Stimulated activated CD8-positive, alpha-beta memory T cell treated with anti-CD3 and anti-CD28 coated beads, Interleukin-4, amount 100 ng/mL, for 1 hour (primary cell): ENCODE measurements at places on chromosomes 6 and 20.

GRCh38 chr20:18615020-18615650, 27.3 kb downstream of the DTD1 start:
- DNase-seq: no peak

DNA sequence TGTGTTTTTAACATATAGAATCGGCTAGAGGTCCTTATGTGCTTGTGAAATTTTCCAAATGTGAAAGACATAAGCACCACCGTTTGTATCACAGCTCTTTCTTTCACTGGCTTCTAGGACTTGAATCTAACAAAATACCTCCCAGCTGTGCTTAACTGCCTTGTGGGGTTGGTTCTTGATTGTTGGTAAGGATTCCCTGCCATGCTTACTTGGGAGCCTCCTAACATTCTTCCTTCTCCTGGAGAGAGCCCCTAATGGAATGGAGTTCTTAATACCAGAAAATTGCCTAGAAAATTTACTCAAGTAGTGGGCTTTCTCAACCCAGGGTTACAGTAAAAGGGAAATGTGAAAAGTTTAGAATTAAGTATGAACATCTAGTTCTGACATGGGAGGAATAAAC, 121.2 kb downstream of the COL19A1 start:
- DNase-seq: no peak

- no peak for DNase-seq
Measured at GRCh38 chr6:11337306-11337705, 104.8 kb upstream of the NEDD9 start.

GRCh38 chr6:32792901-32793435, 23.8 kb downstream of the HLA-DOB start:
- no peak for DNase-seq

DNA sequence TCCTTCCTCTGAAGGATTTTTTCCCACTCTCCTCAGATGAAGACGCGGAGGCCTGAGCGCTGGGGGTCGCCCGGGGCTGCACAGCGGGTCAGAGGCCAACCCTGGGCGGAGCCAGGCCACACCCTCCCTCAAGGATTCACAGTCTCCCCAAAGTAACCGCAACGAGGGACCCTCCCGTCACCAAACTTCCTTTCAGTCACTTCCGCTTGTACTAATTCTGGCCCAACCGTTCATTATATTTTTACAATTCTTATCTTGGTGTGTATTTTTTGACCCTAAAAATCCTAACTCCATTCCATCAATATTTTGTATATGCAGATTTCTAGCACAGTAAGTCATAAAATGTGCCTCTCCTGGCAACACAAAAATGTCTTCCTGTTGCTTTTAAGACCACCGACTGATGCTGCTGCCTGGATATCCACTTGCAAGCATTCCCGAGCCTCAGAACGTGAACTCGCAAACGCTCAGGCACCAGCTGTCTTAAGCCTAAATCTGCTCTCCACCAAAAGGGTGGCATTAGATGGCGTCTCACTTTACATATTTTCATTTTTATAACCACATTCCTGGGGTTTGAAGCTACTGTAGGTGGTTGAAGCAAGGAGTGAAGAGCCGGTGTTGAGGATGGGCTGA, 128.0 kb downstream of the DLL1 start:
- no peak for DNase-seq

GRCh38 chr6:157768863-157769551, 54.0 kb upstream of the SNX9 start:
- DNase-seq: no peak

GRCh38 chr6:89433252-89434149, 549 bp downstream of the ANKRD6 start:
- DNase-seq: no peak

DNA sequence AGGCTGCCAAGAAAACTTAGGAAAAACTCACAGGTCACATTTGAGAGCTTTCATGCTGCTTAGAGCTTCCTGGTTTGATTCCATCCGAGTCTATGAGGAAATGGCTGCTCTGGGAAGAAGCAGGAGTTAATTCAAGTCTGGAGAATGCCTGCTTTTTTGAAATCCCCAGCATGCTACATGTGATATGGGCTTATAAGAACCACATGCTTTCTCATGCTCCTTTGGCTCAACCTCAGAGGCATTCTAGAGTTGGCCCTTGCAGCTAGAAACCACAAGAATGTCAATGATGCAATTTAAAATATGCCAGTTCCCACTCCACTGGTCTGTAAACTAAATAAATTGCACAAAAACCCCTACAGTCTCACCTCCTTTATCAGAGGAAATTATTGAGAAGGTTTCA, 142.9 kb upstream of the OLIG3 start:
- no peak for DNase-seq

DNA sequence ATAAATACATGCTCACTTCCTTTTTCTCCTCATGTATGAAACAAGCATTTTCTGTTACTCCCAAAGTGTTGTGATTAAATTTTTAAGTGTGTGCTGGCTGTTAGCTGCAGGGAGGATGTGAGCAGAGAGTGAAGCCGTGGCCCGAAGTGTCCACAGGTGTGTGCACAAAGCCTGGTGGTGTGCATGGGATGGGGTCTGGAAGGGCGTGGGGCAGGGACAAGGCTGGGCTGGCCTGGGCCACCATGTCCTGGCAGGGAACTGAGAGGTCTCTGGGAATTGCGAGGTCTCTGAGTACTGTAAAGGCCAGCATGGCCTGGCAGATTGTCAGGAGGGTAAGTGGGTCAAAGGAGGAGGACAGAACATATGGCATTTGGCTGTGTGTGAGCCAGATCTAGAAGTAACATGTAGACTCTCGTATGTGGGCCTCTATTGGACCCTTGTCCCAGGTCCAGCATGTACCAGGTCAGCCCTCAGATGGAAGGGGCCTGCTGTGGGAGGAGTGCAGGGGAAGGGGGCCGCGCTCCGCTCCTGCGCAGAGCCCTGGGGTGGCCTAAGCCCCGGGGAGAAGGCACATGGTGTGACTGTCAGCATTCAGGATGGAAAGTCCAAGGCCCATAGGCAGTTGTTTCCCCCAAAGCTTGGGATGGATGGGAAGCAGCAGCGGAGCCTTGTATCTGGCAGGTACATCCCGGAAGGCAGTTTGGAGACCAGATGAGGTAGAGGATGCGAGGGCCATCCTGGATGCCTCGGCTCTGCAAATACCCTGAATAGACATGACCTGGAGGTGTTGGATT, 45.1 kb upstream of the PHACTR3 start:
- no peak for DNase-seq

GRCh38 chr20:50226093-50226974, 35.7 kb downstream of the CEBPB start:
- no peak for DNase-seq

GRCh38 chr6:37865504-37865903, 46.0 kb downstream of the ZFAND3 start:
- no peak for DNase-seq

DNA sequence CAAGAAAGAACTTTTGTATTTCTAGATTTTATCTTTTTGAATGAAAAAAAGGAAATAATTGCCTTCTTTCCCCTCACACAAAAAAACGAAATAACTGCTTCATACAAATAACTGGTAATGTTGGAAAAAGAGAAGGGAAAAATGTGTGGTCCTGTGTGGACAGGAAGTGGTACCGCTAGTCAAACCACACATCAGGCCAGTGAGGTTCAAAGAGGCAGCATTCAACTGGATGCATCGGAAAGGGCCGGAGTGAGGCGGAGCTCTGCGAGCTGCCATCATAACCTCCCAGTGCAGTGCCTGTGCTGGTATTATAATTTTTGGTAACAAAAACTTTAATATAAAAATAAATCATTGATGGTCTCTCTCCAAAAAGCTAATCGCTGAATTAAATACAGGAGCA, 111.2 kb downstream of the IRF4 start:
- no peak for DNase-seq

- no peak for DNase-seq
Measured at GRCh38 chr6:8539453-8539852, 104.1 kb upstream of the SLC35B3 start.

GRCh38 chr6:40558102-40558501, 29.1 kb downstream of the LRFN2 start:
- no peak for DNase-seq

GRCh38 chr6:36118550-36119107, 11.7 kb upstream of the MAPK13 start:
- DNase-seq: no peak

DNA sequence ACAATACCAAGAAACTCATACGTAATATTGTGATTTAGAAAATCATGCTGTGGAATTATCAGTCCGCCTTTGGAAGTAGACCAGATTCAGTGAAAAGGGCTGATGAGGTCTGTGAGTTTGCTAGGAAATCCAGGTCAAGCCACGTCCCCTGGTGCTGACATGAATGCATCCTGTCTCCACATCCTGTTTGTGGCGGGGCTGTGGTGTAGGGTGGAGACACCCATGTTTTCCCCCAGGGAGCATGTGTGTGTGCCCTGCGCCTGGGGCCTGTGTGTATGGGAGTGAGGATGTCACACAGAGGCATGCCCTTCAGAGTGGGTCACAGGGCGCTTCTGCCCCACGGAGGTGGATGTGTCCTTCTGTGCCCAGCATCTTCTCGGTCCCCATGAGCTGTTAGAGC, 109.1 kb downstream of the SASH1 start:
- DNase-seq: no peak

DNA sequence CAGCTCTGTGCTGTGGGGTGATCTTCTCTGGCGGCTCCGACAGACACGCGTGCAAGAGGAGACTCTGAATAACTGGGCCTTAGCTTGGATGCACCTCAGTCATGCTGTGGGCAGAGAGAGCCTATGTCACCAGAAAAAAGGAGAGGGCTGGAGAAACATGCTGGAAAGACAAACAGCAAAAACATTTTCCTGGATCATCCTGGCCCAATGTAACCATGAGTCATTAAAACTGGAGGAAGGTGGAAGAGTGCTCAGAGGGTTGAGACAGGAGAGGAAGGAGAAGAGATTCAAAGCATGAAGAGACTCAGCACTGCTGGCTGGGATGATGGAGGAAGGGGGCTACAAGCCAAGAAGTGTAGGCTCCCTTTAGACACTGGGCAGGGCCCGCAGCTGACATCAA, 292.0 kb downstream of the CDH26 start:
- no peak for DNase-seq

DNA sequence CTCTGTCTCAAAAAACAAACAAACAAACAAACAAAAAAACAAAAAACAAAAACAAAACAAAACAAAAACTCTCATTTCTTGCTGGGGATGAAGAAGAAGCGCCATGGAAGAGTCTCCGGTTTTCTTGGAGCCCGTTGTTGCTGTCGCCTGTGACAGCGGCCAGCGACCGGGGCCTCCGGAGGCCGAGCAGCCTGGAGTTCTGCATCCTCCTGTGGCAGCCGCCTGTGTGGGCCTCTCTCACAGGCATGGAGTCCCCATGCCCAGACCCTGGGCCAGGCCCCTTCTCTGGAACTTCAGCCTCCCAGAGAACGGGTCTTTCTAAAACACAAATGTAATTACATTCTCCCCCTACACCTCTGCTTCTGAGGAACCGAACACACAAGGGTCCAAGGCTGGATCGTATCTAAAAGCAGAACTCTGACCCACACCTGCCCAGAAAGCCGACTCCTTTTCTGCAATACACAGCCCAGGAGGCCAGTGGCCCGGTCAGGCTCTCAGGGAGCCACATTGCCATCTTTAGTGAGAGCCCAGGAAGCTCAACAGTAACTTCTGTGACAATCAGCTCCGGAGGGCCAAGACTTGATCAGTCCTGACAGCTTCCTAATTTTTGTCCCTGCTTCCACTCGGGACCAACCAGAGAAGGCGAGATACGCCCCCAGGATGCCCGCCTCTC, 18.5 kb downstream of the DACT2 start:
- no peak for DNase-seq

GRCh38 chr6:17417817-17418216, 24.4 kb downstream of the CAP2 start:
- DNase-seq: no peak

GRCh38 chr6:139851206-139851605, 476.8 kb upstream of the CITED2 start:
- DNase-seq: no peak

DNA sequence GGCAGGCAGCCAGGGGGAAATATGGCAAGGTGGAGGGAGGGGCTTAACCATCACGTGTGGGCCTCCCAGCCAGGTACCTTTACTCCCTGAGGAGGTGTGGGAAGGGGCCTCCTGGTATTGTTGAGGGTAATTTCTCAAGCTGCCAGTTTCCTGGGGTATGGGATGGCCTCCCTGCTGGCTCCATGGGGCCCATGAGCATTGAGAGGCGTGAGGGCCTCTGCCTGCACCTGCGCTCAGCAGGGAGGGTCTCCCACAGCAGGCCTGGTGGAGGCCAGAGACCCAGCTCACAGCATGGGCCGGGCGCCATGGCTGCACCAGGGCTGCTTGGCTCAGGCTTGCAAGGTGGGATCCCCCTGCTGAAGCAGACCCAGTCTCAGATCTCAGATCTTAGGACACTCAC, 113.0 kb downstream of the GRM4 start:
- DNase-seq: no peak

GRCh38 chr20:24657196-24657595, 187.8 kb downstream of the SYNDIG1 start:
- no peak for DNase-seq

DNA sequence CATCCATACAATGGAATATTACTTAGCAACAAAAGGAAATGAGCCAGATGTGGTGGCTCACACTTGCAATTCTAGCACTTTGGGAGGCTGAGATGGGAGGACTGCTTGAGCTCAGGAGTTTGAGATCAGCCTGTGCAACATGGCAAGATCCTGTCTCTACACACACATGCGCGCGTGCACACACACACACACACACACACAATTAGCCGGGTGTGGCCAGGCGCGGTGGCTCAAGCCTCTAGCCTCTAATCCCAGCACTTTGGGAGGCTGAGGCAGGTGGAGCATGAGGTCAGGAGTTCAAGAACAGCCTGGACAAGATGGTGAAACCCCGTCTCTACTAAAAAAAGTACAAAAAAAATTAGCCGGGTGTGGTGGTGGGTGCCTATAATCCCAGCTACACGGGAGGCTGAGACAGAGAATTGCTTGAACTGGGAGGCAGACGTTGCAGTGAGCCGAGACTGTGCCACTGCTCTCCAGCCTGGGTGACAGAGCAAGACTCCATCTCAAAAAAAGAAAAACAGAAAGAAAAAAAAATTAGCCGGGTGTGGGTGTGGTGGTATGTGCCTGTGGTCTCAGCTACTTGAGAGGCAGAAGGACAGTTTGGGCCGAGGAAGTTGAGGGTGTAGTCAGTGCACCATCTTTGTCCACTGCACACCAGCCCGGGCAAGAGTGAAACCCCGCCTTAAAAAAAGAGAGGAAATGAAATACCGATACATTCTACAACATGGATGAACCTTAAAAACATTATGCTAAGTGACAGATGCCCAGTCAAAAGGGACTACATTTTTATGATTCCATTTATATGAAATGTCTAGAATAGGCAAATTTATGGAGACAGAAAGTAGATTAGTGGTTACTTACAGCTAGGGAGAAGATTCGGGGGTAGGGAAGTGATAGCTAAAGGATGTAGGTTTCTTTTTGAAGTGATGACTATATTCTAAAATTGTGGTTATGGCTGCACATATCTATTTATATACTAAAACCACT, 52.5 kb downstream of the RBL1 start:
- DNase-seq: no peak

GRCh38 chr20:48932375-48932941, 10.9 kb downstream of the ARFGEF2 start:
- DNase-seq: no peak
